NCI-H1105 treated with DMSO at 0.1 percent for 48 hours (cell line): ENCODE measurements at places on chromosomes 2 and 18.

GRCh38 chr2:211127501-211127900 is 571.1 kb downstream of the CPS1 start:
- DNase-seq, result no peak

- peak; percentile 25 for DNase-seq
Observed at GRCh38 chr2:157875641-157876065, 477 bp downstream of the ACVR1 start.

- DNase-seq, result no peak
Observed at GRCh38 chr2:120986898-120987650, 251.4 kb downstream of the GLI2 start.

GRCh38 chr2:195413422-195413821 is 243.6 kb upstream of the SLC39A10 start:
- DNase-seq, result no peak

DNA sequence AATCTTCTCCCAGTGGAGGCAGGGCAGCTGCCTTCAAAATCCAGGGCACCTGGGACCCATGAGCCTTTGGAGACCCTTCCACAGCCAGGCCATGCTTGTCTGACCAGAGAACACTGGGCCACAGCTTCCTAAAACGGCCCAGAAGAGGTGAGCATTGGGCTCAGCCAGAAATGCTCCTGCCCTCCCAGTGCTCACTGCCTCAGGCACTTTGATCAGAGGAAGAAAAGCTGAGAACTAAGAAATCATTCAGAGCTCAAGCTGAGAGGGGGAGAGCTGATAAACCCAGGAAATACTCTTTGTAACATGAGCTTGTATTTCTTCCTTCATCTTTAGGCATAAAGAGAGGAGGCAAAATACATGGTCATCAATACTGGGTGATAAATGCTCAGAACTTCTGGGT is 365.5 kb upstream of the KLHL29 start:
- DNase-seq, result no peak

DNA sequence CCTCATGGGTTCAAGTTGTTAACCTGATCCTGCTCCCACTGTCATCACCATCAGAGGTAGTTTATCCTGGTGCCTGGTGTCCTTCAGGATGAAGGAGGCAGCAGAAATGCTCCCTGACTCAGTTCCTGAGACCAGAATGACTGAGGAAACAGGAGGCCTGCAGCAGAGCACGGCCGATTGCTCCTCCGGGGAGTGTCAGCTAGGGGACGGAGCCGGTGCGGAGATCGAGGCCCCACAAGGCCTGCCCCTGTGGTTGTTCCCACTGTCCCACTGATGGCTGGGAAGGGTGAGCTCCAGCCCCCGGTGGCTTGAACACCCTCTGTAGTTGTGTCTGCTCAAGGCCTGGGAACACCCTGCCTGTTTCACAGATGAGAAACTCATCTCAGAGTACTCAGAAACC is 45.6 kb downstream of the SH3BP4 start:
- no peak for DNase-seq

DNA sequence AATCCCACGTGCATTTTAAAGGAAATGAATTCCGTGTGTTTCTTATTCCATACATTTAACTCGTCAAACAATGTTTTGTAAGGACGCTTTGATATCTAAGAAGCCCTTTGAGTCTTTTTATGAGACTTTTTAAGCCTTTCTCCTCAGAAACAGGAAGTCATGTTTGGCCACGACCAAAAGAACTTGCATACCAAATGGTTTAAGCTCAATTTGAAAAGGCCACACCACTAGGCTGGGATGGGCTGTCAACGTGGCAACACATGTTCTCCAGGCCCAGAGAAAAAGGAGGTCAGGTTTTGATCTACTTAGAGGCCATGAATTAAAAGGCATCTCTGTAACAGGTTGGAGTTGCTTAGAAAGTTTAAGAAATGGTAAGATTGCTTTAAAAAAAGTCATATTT is 441.8 kb downstream of the CMPK2 start:
- no peak for DNase-seq

DNA sequence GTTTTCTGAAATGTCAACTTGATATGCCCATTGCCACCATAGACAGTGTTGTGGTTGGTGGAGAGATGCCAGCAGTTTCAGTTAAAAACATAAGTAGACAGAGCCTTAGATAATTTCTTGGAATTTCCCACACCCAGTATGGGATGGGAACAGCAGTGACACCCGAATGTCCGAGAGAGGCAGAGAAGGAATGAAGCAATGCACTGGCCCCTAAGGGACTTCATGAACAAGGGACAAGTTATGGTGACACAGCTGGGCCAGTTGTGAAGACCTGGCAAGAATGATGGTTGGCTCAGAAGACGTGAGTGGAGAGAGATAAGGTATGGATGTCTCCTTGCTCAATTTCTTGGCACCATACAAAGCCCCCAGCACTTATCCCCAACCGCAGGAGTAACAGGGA is 165.2 kb upstream of the APCDD1 start:
- no peak for DNase-seq

GRCh38 chr2:241741016-241741415 is 6.6 kb downstream of the D2HGDH start:
- no peak for DNase-seq

- no peak for DNase-seq
Observed at GRCh38 chr2:42118754-42119569, 50.2 kb upstream of the EML4 start.

- DNase-seq, result no peak
Observed at GRCh38 chr2:113124181-113124961, 3.0 kb upstream of the IL1RN start.

DNA sequence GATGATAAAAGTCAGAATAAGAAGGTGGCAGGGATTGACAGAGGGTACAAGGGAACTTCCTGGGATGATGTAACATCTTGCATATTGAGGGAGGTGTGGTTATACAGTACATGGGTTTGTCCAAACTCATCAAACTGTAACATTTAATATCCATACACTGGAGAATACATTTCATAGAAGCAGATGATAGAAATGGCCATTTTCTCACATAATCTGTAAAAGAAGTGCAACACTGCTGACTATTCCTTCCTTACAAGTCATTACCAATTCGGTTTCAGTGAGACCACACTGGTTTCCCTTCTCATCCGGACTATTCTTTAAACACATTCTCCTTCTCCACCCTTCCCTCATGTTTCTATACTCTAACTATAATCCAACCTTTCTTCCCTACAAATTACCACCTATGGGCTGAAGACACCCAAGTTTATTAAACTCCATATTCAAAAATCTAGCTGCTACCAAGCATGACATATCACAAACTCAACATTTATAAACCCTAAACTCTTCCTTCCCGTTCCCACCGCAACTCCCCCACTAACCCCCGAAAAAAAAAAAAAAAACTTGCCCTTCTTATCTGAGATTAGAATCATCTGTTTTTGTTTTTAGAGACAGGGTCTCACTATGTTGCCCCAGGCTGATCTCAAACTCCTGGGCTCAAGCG is 1.6 kb downstream of the COX7A2L start:
- no peak for DNase-seq

DNA sequence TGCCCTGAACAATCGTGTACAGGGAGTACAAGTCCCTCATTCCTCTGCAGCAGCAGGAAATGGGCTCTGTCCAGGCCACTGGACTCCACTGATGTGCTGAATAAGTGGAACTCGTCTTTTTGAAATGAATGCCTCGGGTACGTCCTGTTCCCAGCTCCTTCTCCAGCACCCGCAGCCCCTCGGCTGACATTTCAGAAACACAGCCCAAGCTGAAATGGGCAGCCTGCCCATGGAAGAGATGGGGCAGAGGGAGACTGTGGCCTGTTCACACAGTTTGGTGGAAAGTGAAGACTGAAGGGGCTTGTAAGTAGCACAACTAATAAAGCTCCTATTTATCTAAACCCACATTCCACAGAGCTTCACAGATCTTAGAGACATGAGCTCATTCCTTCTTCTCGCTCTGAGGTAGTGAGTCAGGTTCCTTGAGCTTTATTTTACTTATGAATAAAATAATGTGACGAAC is 498.6 kb downstream of the TXNL1 start:
- DNase-seq, result no peak

DNA sequence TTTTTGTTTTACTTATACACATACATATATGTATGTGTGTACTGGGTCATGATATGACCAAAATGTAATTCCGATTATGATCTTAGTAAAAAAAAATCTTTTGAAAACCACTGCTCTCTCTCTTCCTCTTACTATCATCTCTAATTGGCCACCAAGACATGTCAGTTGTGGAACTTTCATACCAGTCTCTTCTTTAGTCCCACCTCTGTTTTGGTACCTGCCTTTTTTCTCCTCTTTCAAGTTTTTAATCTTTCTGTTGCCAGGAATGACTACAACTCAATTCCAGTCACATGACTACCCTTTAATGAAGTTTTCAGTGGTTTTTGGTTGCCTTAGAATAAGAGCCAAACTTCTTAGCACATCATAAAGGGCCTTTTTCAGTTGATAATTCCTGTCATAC is 17.1 kb downstream of the RBM44 start:
- DNase-seq, result no peak

DNA sequence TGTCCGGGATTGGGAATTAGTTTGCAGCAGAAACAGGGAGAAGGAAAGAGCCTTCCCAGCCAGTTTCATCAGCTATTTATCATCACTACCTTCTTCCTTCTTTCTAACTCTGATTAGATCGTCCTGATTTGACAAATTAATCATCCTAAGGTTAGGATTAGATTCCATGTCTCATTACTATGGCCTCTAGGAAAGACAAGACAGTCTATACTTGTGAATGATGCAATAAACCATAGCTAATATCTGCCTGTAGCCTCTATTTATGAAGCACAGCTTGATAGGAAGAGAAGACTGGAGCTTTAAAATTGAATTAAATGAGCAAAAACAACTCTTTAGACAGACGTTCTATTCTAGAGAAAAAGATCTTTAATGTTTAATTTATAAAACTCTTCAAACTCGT is 25.2 kb upstream of the FRZB start:
- no peak for DNase-seq

DNA sequence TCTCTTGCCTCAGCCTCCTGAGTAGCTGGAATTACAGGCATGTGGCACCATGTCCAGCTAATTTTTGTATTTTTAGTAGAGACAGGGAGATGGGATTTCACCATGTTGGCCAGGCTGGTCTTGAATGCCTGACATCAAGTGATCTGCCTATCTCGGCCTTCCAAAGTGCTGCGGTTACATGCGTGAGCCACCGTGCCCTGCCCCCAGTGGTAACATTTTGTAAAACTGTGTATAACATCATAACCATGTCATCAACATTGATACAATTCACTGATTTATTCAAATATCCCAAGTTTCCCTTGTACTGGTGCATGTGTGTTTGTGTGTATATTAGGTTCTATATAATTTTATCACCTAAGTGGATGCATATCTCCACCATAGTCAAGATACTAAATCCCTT is 70.0 kb downstream of the PDCL3 start:
- no peak for DNase-seq

DNA sequence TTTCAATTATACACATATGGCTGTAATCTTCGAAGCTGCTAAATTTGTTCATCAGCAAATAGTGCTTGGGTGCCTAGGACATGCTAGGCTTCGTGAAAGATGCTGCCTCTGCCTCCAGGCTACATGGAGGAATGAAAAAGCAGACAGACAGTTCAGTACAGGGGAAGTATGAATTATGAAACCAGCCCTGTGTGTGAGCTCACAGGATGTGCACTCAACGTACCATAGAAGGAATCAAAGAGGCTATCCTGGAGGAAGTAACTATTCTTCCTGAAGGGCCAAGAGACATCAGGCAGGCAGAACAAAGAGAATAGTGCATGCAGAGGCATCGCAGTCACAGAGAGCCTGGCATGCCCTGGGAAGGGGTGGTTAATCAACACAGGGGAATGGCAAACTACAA is 61.4 kb downstream of the DYM start:
- DNase-seq, result no peak

GRCh38 chr18:77645170-77645872 is 395.7 kb downstream of the GALR1 start:
- DNase-seq, result no peak

GRCh38 chr18:49813069-49813318 is 339 bp downstream of the ACAA2 start:
- peak; percentile 57 for DNase-seq
